ENCODE measurements at places on chromosomes 13 and 19. TPM values are rescaled to one million over a fixed set of nuclear protein-coding genes. Genes with fewer than 3 reads are reported as not detected.

- DNase-seq: no peak
These were observed 96.8 kb downstream of the SUCLA2 start for GRCh38 chr13:47904241-47904640.

- DNase-seq: no peak
These were observed 3.0 kb upstream of the SLC6A16 start for GRCh38 chr19:49327878-49328544.

SBNO2 gene
- 14.0 TPM for total RNA-seq

JAK3 gene
- 3.1 TPM for total RNA-seq

REEP6 gene
- 6.9 TPM for total RNA-seq

Measured in body of pancreas (tissue), 4 donors.